ENCODE measurements at places on chromosomes 3 and 15. TPM values are rescaled to one million over a fixed set of nuclear protein-coding genes. Genes with fewer than 3 reads are reported as not detected.

The PCSK6 gene
- polyA plus RNA-seq = 1.5 TPM

The CCR8 gene
- polyA plus RNA-seq = not detected

The FAM81A gene
- polyA plus RNA-seq = 0.09 TPM

The TIGIT gene
- polyA plus RNA-seq = not detected

The MB21D2 gene
- polyA plus RNA-seq = 11.2 TPM

The GP9 gene
- not detected for polyA plus RNA-seq

The ANKRD63 gene
- polyA plus RNA-seq = not detected

The GABRG3 gene
- polyA plus RNA-seq = not detected

The GALNT15 gene
- polyA plus RNA-seq = 10.7 TPM

- no peak for DNase-seq
Observed at GRCh38 chr3:23319366-23320312, 116.5 kb downstream of the UBE2E2 start.

DNA sequence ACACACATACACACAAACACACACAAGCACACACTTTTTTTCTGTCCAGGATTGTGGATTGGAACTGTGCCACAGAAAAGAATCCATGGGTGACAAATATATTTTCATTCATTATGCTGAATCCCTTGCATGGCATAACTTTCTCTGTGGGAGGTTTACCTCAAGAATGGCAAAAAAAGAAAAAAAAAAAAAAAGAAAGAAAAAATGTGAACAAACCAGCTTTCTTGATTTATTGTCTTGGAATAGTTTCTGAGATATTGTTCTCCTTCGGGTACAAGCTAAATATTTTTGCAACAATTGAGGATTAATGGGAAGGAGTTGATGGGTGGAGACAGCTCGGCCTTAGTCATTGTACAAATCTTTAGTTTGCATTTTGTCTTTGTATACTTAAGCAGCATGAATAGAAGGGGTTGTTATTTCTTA lies 153.1 kb downstream of the GMNC start:
- peak; percentile 86 for DNase-seq

- no peak for DNase-seq
Observed at GRCh38 chr3:64450396-64450956, 225.2 kb upstream of the PRICKLE2 start.

GRCh38 chr3:167406876-167407492 lies 26.9 kb upstream of the ZBBX start:
- peak; percentile 76 for DNase-seq

DNA sequence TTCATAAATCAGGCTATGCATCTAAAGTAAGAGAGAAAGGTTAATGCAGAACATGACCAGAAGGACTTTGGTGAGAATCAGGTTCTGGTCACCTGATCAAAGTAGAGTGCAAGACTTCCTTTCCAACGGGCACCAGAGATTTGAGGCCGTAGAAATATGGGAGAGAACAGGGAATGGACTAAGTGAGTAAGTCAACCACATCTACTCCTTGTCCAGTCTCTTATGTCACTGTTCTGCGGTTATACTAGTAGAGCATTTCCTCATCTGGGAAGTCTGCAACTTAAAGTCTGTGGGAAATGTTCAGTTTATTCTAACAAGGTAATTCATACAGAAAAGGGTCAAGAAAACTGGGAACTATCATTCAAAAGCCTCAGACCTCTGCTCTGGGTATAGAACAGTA lies 232.8 kb downstream of the CPNE4 start:
- DNase-seq = no peak

DNA sequence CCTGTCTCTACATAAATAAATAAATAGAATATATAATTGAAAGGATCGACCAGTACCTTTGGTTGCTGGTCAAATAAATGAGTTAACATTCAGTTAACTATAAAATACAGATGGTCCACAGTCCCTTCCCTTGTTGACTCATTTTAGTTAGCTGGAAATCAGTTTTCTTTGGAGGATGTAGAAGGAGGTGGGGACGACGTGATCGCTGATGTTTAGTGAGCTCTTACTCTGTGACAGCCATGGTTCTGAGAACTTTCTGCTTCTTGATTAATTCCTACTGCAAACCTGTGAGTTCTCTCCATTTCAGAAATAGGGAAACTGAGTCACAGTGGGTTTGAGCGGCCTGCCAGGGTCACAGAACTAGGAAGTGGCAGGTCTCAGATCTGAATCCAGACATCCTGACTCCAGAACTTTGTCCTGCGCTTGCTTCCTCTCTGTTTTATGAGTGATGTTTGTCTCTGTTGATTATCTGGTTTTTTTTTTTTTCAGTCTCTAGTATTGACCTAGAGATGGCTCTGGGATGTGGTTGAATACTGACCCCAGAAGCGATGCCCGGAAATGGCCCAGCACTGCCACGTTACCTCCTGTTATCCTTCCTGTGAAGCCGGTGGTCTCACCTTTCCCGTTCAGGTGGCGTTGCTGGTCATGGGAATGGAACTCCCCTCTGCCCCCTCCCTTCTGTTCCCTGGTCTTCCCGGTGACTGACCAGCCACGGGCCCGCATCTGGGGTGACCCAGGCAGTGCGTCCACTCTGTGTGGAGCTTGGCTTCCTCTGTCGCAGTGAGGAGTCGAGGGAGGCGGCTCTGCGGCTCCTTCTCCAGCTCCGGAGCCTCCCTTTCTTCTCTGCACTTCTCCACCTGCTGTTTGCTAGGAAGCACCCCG lies 18.2 kb downstream of the SYNM start:
- no peak for DNase-seq

- DNase-seq = no peak
Observed at GRCh38 chr3:3686907-3687648, 112.2 kb upstream of the LRRN1 start.

- no peak for DNase-seq
Observed at GRCh38 chr3:116200956-116201690, 244.2 kb downstream of the LSAMP start.

DNA sequence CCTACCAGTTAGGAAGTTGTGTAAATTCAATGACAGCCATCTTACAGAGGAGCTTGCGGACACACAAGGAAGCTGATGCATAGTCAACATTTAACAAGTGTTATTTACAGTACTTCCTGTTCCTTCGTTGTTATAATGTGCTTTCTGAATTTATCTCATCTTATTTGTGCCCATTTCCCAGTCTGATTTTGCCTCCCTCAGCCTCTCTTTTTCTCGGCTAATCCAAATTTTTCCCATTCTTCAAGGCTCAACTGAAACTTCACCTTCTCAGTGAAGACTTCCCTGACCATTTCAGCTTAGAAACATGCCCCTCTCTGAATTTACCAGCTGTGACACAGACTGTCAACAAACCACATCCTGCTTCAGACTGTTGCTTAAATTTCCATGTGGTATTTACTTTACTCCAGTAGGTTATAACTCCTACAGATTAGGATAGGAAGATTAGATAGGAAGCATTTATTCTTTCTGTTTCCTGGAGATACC lies 55.7 kb upstream of the CP start:
- DNase-seq = peak; percentile 71

DNA sequence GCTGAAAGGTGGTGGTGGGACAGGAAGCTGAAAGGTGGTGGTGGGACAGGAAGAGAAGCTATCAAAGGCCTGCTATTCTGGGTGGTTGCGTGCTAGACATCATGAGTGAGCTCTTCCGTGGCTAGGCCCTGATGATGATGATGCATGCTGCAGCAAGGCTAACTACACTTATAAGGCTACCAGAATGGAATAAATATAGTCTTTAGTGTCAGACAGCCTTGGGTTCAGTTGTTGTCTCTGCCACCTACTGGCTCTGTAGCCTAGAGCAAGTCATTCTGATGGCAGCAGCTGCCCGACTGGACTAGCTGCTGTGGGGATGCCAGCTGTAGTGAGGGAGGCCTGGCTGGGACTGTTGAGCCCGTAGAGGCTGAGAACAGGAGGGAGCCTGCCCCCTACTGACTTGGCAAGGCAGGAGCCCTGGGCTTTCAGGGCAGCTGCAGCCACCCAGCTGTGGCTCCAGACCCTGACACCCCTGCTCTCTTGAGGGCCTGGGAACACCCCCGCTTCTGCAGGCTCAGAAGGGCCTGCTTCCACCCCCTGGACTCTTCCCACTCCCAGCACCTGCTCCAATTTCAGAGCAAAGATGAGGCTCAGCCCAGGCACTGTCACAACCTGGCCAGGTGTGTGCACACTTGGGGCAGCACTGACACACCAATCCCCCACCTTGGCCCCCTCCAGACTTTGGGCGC lies 21.4 kb upstream of the ZBED2 start:
- DNase-seq = no peak

DNA sequence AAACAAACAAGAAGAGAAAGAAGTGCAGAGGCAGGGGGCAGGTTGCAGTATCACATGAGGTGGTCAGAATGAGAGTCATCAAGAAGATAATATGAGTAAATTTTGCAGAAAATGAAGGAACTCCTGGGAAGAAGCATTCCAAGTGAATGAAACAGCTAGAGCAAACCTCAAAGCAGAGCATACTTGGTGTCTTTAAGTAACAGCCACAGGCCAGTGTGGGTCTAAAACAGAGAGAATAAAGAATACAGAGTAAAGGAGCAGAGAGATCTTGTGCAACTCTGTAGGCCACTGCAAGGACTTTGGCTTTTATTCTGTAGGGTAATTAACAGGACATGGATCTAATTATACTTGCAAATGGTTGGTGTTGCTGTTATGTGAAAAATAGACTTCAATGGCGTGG lies 81.3 kb downstream of the STAC start:
- no peak for DNase-seq

DNA sequence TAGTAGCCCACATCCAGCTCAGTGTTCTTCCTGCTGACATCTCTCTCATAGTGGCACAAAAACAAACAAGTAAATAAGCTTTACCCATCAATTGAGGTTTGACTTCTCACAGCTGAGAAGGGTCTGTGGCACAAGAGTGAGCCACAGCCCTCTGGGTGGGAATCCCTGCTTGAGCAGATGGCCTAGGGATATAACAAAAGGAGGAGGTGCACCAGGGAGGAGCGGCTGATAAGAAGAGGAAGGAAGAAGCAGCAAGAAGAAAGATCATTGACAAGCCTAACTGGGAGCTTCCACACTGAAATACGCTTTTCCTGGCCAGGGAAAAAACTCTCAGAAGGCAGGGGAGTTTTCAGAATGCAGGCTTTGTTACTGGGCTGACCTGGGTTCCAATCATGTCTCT lies 279.8 kb downstream of the UACA start:
- no peak for DNase-seq

DNA sequence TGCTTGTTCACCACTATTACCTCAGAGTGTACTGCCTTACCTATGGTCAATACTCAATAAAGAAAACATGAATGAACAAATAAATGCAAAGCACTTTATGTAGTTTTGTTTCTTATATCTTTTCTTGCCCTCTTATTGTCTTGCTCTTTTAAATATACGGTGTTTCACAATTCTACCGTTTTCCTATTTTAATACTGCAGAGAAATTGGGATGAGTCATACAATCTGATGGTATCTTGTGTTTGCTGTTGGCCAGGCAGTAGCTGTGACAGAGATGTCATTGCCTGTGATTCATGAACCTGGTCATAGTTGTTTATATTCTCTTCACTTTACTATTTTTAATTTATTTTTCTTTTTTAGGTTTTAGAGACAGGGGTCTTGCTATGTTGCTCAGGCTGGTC lies 48.3 kb downstream of the SERP1 start:
- DNase-seq = peak; percentile 48

DNA sequence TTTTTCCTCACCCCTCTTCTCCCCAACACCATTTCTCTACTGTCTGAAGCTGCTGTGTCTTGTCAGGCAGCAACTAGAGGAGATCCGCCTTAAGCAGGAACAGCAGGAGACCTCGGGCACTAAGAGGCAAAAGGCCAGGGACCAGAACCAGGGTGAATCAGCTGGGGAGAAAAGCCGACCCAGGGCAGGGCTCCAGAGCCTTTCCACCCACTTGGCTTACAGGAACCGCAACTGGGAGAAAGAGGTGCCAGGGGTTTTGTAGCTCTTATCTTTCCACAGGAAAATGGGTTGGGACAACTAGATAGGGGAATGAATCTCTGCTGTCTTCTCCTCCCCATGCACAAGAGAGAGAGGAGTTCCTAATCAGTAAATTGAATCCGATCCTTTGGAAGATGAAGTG lies 3.0 kb upstream of the NGRN start:
- DNase-seq = no peak

DNA sequence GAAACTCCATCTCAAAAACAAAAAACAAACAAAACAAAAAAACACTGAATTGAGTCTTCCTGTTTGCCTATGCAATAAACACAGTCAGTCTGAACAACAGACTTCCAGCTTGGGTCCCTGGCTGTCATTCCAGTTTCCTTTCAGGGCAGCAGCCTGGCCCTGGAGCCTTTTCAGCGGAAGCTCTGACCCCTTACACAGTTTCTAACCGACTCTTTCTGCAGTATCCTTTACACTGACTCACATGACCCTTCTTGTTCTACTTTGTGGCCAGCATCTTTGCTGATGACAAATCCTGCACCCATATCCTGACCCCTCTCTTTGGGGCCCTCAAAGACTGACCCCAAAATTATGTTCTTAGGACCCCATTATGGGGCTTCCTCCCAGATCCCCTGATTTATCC lies 38.3 kb upstream of the INO80 start:
- no peak for DNase-seq

- DNase-seq = no peak
Observed at GRCh38 chr15:76345583-76345879, 9.0 kb downstream of the ISL2 start.

DNA sequence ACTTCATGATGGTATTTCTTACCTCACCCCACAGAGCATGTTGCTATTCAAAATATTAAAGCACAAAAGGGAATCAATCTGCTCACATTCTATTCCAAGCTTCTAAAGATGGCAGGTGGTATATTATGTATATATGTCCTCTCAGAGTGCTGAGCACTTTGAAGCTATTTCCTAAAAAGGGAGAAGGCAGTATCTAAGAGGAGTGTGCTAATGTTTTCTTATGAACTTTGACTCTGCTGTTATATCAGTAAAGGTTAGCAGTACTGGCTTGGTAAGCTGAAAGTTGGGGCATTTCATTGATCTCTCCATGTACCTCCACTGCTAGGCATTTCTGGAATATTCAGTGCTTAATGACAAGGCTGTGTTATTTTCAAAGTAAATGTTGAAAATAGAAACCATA lies 43.4 kb downstream of the IL1RAP start:
- DNase-seq = no peak

- DNase-seq = no peak
Observed at GRCh38 chr15:78046796-78047341, 30.6 kb downstream of the TBC1D2B start.

DNA sequence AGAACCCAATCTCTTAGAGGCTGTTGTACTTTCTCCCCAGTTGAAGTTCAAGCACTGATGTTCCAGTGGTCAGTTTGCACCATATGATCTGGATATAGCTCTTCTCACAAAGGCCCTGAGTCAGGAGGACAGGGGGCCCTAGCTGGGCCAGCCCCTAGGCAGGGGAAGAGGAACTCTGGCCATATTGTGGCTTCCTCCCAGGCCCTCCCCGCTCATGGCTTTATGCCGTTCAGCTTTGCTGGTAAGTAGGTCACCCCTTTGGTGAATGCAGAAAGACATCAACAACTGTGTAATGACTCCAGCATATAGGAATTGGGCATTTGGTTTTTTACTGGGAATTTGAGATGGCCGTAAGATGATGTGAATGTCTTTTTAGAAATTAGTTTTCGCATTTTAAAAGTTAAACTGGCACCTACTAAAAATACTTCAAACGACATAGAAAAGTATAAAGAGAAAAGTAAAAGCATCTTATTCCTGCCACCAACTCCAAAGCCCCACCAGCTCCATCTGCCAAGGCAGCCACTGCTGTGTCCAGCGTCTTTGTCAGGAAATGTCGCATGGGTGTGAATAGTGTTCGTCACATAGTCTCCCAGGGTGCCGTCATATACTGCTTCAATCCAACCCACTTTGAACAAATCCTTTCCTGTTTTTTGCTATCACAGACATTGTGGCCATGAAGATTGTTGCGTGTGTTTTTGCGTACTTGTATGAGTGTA lies 25.3 kb downstream of the CCR9 start:
- no peak for DNase-seq

GRCh38 chr3:88076712-88077111 lies 17.7 kb downstream of the ZNF654 start:
- DNase-seq = no peak
